ENCODE measurements at places on chromosomes 11 and 22.
A peak's percentile ranks its signal among the peaks of the same experiment; 100 is the strongest.

- no peak for DNase-seq
These were observed 384.1 kb downstream of the LARGE1 start for GRCh38 chr22:33535937-33536875.

- no peak for DNase-seq
These were observed 17.8 kb downstream of the KIF18A start for GRCh38 chr11:28090052-28090749.

DNA sequence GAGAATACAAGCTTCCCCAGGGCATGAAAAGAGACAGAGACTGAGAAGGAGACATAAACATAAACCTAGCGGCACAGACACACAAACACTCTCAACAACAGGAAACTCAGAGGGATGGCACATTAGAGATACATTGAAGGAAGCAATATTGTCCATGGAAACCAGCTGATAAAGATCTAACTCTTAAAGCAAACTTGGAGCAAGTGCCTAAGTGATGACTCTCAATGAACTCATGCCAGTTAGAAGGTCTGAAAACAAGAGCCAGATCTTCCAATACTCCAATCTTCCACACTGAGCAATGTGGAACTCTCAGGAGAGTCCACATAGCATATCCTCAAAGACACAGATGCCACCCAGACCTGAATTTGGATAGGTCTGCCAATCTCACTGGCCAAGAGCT lies 168.8 kb upstream of the ISX start:
- DNase-seq, result no peak

DNA sequence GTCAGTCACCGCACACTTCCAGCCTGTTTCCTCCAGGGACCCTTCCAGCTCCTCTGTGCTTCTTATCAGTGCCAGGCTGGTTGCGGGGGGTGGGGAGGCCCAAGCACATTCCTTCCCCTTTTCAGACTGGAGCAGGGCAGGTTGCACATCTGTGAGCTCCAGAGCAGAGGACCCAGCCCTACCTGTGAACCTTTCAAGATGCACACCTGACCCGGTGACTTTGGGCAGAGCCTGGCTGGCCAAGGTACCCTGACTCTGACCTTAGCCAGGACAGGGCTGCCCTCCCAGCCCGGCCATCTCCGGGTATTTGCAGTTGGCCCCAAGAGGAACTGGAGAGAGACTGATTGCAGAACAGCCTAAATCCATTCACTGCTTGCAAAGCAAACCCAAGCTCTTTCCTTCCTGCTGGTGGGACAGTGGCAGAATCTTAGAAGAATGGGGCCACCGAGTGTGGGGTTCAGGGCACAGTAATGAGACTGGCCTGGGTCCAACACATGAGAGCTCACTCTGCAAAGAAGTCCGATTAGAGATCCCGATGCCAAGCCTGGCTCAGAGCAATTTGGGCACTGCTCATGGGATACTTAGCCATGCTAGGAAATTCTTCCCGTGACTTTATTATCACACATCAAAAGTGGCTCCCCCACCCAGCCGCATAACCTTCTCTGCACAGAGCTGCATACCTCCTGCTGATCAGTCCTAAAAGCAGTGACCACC lies 64.7 kb upstream of the CCND1 start:
- DNase-seq, result no peak

- no peak for DNase-seq
These were observed 21.3 kb downstream of the MORC2 start for GRCh38 chr22:30947173-30947815.

- peak; percentile 14 for DNase-seq
These were observed 421.6 kb downstream of the METTL15 start for GRCh38 chr11:28529540-28530410.

GRCh38 chr11:122743949-122744348 lies 88.4 kb downstream of the UBASH3B start:
- DNase-seq, result no peak

DNA sequence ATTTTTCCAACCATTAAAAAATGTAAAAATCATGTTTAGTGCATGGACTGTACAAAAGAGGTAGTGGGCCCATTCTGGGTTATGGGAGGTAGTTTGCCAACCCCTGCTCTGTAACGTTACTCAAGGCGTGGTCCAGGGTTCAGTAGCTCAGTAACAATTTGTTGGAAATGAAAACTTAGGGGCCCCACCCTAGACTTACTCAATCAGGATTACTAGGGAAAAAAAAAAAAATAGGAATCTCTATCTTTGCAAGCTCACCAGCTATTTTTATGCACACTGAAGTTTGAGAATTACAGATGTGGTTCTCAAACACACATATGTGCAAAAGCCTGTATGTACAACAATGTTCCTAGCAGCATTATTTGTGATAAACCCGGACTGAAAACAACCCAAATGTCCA lies 17.3 kb upstream of the LMO2 start:
- DNase-seq, result no peak

DNA sequence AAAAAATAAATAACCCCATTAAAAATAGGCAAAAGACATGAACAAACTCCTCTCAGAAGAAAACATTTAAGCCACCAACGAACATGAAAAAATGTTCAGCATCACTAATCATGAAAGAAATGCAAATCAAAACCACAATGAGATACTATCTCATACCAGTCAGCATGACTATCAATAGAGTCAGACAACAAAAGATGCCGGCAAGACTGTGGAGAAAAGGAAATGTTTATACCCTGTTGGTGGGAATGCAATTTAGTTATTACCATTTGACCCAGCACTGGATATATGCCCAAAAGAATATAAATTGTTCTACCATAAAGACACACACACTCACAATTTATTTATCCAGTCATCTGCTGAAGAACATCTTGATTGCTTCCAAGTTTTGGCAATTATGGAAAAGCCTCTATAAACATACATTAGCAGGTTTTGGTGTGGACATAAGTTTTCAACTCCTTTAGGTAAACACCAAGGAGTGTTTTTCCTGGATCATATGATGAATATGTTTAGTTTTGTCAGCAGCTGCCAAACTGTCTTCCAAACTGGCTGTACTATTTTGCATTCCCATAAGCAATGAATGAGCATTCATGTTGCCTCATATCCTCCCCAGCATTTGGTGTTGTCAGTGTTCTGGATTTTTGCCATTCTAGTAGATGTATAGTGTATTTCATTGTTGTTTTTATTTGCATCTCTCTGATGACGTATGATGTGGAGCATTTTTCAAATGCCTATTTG lies 28.0 kb downstream of the OR8D1 start:
- no peak for DNase-seq

GRCh38 chr11:34327804-34328631 lies 29.8 kb downstream of the ABTB2 start:
- DNase-seq, result peak; percentile 40

GRCh38 chr11:6497069-6497839 lies at the start of gene DNHD1:
DNHD1 (plus strand) TSS chr11:6497280; CDS start chr11:6498216, 936 bp downstream.
- no peak for DNase-seq
